Left cardiac atrium (tissue), 4 donors: ENCODE measurements at places on chromosomes 6 and 20. TPM values are rescaled to one million over a fixed set of nuclear protein-coding genes. Genes with fewer than 3 reads are reported as not detected.

The BMP5 gene
- 4.6 TPM for total RNA-seq

The C6orf132 gene
- total RNA-seq: 2.6 TPM

The MCCD1 gene
- not detected for total RNA-seq

The HCRTR2 gene
- total RNA-seq: not detected

The GLP1R gene
- 4.3 TPM for total RNA-seq

The ORC3 gene
- total RNA-seq: 21.2 TPM

The ERVFRD-1 gene
- 0.09 TPM for total RNA-seq

The SLC4A11 gene
- total RNA-seq: 0.52 TPM

The PLN gene
- 673 TPM for total RNA-seq

The TSPO2 gene
- not detected for total RNA-seq

The GPX5 gene
- not detected for total RNA-seq

The RBPJL gene
- not detected for total RNA-seq

The DDR1 gene
- total RNA-seq: 58.4 TPM

The GSTA5 gene
- total RNA-seq: not detected

The ENTPD6 gene
- 127 TPM for total RNA-seq

The CYP24A1 gene
- total RNA-seq: not detected

The EYA2 gene
- 5.1 TPM for total RNA-seq

The ZBTB22 gene
- total RNA-seq: 15.7 TPM

The BPIFA1 gene
- not detected for total RNA-seq

The SRSF12 gene
- total RNA-seq: 0.09 TPM

The CPNE5 gene
- total RNA-seq: 63.5 TPM

The RBM12 gene
- total RNA-seq: 62.7 TPM

The WFDC8 gene
- not detected for total RNA-seq

The CDH22 gene
- total RNA-seq: 5.8 TPM

The SLC13A3 gene
- total RNA-seq: 0.71 TPM

The CST4 gene
- not detected for total RNA-seq

The RNF182 gene
- 0.21 TPM for total RNA-seq

The LTA gene
- not detected for total RNA-seq

The CCN6 gene
- not detected for total RNA-seq

The MEI4 gene
- 0.85 TPM for total RNA-seq

The LGSN gene
- total RNA-seq: not detected

The HSPA1L gene
- total RNA-seq: 1.1 TPM

The MAP7 gene
- total RNA-seq: 2.2 TPM

The JPH2 gene
- total RNA-seq: 78.3 TPM
